ENCODE measurements at places on chromosomes 3 and 15. TPM values are rescaled to one million over a fixed set of nuclear protein-coding genes. Genes with fewer than 3 reads are reported as not detected.

The CSK gene
- polyA plus RNA-seq: 25.5 TPM

The GOLGA6B gene
- not detected for polyA plus RNA-seq

The LRRIQ4 gene
- 0.10 TPM for polyA plus RNA-seq

The PPP1R14D gene
- polyA plus RNA-seq: not detected

The EHHADH gene
- polyA plus RNA-seq: 3.1 TPM

The CPNE4 gene
- polyA plus RNA-seq: 0.64 TPM

The PLCB2 gene
- polyA plus RNA-seq: 8.0 TPM

The RTP4 gene
- 0.64 TPM for polyA plus RNA-seq

The CA12 gene
- polyA plus RNA-seq: 1.5 TPM

The TRIM69 gene
- 18.5 TPM for polyA plus RNA-seq

The DUOXA2 gene
- not detected for polyA plus RNA-seq

The NRG4 gene
- 2.2 TPM for polyA plus RNA-seq

The FETUB gene
- polyA plus RNA-seq: 0.22 TPM

The CCDC33 gene
- 0.17 TPM for polyA plus RNA-seq

The MINAR1 gene
- polyA plus RNA-seq: 1.6 TPM

The ZNF385D gene
- polyA plus RNA-seq: 35.1 TPM

The CAPN3 gene
- 232 TPM for polyA plus RNA-seq

The SERINC4 gene
- polyA plus RNA-seq: 0.89 TPM

The SI gene
- 52.4 TPM for polyA plus RNA-seq

The SACM1L gene
- 28.9 TPM for polyA plus RNA-seq

The SUSD5 gene
- polyA plus RNA-seq: 1.3 TPM

The CHCHD6 gene
- polyA plus RNA-seq: 4.7 TPM

The HLTF gene
- 25.9 TPM for polyA plus RNA-seq

The SPINK8 gene
- not detected for polyA plus RNA-seq

The PGBD4 gene
- 2.3 TPM for polyA plus RNA-seq

The C2CD4A gene
- 0.05 TPM for polyA plus RNA-seq

The DPH6 gene
- 15.4 TPM for polyA plus RNA-seq

The STARD5 gene
- 6.1 TPM for polyA plus RNA-seq

The CIDEC gene
- 0.31 TPM for polyA plus RNA-seq

The ACTC1 gene
- polyA plus RNA-seq: 7,566 TPM

The REC114 gene
- polyA plus RNA-seq: not detected

The LRRC57 gene
- 15.9 TPM for polyA plus RNA-seq

The GALNT15 gene
- 1.2 TPM for polyA plus RNA-seq

The ETV5 gene
- polyA plus RNA-seq: 26.9 TPM

The LRRC15 gene
- 0.68 TPM for polyA plus RNA-seq

The HRG gene
- polyA plus RNA-seq: not detected

The SLC28A1 gene
- polyA plus RNA-seq: 0.40 TPM
